Stimulated activated CD8-positive, alpha-beta memory T cell treated with anti-CD3 and anti-CD28 coated beads, Interleukin-2, amount 100 ng/mL, for 1 hour (primary cell): ENCODE measurements at places on chromosomes 5 and 9.

DNA sequence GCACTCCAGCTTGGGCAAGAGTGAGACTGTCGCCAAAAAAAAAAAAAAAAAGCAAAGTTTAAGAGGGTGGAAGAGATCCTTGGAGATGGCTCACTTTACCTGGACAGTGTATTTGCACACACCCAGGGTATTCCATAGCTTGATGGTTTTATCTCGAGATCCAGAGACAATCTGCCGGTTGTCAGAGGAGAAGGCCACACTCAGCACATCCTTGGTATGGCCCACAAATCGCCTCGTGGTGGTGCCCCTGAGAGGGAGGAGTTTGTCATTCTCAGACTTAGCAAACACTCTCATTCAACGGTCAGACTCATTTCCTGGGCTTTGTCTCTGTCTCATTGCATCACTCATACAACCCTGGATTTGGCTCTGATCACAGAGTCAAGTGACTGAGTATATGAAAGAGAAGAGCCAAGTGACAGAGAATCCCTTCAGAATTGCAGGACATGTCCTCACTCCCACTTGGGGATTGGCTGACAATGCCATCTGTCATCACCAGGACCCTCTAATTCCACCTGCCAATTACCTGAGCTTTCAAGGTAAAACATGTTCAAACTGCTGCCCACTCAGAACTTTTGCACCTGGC lies 2.2 kb downstream of the RACK1 start:
- no peak for DNase-seq

DNA sequence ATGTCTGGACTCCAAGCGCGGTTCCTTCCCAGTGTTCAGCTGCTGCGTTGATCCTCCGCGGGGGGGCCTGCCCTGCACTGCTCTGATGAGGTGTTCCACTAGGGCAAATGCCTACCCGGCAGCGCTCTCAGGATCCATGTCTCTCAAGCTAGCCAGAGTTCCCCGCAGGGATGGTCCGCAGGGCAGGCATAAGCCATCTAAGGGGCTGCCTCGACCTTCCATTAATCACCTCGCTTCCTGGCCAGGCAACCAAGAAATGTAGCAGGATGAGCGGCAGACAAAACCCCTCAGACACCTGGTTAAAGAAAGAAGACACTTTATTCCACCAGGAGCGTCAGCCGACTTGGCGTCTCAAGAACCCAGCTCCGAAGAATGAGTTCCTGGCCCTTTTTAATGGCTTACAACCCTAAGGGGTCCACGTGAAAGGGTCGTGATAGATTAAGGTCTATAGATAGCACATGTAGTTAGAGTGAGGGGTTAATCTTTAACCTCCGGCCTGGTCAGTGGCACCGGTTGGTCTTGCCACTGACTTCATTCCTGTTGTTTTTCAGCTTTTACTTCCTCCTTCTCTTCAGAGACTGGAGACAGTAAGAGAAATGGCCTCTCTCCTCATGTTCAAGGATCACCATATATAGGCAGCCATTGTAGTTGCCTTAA lies 47.2 kb upstream of the COX7C start:
- no peak for DNase-seq

DNA sequence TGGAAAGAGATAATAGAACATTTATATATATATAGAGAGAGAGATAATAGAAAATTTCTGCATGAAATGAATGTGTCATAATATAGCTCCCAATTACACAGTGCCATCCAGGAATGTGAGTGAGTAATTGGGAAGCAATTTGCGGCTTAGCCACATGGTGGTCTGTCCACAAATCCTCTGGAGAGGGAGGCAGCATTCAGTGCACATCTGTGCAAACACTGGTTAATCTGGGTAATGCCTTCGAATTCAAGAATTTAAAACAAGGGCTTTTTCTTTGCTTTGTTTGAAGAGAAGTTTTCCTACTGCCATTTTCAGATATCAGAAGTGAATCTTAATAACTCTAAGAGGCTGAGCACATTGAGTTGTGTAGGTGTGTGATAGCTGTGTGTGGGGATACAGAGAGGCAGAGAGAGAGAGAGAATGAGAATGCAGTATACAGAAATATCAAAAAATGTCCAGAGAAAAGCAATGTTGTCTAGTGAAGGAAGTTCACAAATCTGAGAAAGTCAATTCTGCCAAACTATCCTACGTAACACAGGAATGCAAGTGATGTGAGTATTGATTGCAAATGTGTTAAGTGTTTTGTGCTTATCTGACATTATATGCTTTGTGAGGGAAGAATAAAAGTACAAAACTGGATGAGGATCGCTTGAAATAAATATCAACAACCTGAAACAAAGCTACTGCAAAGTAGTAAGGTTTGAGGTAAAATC lies 134.6 kb downstream of the EDIL3 start:
- no peak for DNase-seq

DNA sequence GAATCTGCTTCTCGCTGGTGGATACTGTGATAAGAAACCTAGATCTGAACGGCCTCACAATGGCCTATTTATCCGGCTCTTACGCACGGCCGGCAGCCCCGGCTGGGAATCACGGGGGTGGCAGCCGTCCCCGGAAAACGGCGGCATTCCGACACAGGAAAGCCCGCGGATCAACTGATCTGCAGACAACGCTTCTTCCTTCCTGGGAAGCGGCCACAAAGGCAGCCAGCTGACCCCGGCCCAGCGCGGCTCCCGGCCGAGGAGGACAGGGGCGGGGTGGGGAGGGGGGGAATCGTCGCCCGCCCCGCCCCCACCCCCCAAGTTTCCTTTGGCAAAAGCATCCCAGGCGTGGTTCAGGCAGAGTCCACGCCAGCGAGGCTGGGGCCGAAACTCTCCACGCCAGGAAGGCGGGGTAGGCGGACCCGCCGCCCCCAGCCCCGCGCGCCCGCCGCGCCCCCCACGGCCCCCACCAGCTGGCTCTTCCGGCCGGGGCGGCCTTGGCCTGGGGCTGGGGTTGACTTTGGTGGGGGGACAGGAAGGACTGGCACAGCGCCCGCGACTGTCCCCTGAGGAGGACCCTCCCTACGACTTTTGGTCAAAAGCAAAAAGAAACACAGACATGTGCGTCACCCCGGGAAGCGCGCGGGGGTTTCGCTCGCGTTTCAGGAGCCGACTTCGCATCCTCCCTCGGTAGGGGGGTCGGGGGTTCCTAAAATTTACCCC lies 247.7 kb upstream of the ANKRD55 start:
- DNase-seq, result no peak

DNA sequence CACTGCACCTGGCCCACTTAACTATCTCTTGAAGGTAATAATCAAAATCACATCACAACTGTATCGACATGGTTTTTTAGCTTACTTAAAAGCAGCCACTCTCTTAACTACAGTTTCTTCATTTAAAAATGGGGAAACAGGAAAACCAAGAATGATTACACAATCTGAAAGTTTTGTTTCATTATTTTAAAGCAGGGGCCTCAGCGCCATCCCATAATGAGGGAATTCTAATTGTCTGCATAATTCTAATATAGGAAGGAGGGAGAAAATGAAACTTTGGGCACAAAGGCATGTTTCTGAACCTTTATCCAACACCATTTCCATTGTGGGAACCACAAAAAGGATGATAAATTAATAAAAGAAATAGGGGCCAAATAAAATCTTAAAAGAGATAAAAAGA lies 7.6 kb downstream of the HACD4 start:
- no peak for DNase-seq

GRCh38 chr5:168883991-168884390 lies 304.8 kb upstream of the PANK3 start:
- no peak for DNase-seq

- DNase-seq, result no peak
Observed at GRCh38 chr5:62576570-62577170, 1.9 kb upstream of the LRRC70 start.

DNA sequence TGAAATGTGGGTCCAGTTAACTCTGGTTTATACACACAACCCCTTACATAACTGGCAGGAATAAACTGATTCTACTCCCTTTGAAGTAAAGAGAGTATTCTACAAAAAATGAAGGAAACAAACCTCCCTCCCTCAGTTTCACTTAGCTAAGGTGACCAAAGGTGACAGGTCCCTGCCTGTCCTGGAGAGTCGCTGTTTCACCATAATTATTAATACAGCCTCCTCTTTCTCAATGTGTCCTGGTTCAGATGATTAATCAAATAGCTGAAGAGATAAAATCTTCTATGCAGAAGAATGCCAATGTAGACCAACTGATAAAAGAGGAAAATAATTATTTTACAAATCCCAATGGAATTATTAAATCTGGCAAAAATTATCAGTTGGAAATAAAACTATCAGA lies 163.7 kb upstream of the GNA14 start:
- no peak for DNase-seq

DNA sequence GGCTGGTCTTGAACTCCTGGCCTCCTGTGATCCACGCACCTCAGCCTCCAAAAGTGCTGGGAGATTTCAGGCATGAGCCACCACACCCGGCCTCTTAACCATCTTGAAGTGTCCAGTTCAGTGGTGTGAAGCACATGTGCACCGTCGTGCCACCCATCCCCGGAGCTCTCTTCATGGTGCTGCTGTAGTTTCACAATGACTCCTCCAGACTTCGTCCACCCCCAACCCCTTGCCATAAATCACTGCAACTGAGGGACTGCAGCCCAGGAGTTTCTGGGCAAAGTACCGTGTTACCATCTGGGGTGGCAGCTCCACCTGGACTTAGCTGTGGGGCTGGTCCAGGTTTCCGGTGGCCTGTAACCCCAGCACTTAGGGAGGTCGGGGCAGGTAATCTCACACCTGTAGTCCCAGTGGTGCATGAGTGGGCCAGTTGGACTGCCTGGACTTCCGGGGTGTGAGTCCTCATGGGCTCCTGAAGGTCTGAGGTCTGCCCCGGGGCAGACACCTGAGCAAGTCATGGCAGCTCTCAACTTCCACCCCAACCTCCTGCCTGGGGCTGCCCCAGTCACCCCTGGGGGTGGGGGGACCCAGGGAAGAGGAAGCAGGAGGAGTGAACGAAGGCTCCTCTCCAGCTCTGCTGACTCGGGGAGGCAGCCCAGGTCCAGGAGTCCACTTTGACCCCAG lies 6.6 kb upstream of the N4BP3 start:
- DNase-seq, result no peak

- DNase-seq, result no peak
Observed at GRCh38 chr9:4622016-4622415, 40.1 kb upstream of the PLPP6 start.

- DNase-seq, result no peak
Observed at GRCh38 chr5:14590949-14591348, 9.4 kb downstream of the OTULINL start.

DNA sequence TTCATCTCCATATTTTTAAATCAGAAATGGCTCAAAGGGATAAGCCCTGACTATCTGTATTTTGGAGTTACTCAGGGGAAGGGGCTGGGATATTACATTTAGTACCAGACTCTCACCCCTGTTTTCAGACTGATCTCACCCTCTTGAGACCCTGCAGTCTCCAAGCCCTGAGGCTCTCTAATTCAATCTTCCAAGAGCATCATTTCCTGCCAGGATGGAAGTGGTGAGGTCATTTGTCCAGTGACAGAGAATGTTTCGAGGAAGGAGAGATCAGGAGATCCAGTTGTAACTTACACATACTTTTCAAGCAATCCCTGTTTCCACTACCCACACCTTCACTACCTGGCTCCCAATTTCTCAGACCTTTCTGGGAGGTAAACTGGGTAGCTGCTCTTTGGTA lies 295.5 kb upstream of the EFNA5 start:
- DNase-seq, result no peak

DNA sequence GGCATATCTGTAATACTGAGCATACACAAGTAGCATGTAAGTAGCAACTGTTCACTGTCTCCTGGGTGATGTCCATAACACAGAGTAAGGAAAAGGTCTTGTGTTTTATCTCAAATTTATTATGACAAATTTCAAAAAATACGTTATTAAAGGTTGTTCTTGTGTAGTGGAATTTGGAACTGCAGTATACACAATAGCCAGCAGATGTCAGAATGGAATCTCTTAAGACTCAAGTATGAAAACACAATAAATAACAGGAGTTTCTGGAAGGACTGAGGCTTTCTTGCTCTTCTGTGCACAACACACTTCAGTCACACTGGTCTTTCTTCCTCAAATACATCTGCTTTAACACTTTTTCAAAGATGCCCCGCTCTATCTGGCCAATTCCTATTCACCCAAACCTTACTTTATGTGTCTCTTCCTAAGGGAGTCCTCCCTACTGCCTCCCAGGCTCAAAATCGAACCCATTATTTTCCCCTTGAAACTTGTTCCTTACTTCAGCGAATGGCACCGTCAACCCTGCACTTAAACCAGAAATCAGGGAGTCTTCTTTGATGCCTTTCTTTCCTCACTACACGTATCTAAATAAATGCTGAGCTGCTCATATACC lies 6.5 kb upstream of the FBXO10 start:
- DNase-seq, result no peak

DNA sequence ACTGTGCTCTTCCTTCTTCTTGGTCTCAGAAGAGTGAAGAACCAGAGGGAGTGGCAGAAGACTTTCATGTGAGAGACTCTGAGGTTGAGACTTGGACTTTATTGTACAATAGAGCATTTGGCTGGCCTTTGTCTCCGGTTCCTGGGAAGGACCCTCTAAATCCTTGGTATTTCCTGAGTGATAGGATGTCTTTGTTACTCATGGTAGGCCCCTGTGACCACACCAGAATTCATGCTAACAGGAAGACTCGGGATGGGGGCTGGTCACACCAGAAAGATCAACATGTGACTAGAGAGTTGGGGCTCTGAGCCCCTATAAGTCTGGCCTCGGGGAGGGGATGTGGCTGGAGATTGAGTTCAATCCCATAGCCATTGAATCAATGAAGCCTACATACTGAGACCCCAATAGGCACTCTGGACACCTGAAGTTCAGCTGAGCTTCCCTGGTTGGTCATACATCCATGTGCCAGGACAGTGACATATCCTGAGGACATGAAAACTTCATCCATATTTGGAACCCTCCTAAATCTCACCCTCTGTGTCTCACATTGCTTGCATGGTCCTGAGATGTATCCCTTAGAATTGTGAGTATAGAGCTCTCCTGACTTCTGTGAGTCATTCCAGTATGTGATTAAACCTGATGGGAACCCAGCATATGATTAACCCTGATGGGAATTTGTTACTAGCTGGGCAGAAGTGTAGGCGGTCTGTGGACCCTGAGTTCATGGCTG lies 201.7 kb downstream of the GADD45G start:
- DNase-seq, result no peak

GRCh38 chr5:99771296-99771695 lies 763.9 kb upstream of the FAM174A start:
- DNase-seq, result no peak
